ENCODE measurements at places on chromosomes 16 and 17. TPM values are rescaled to one million over a fixed set of nuclear protein-coding genes. Genes with fewer than 3 reads are reported as not detected.

- peaks cover 27% of the 10 kb centered on the region for H3K36me3 ChIP-seq
- H3K4me1 ChIP-seq = peaks cover 39% of the 10 kb centered on the region
- no peak overlapping the region for H3K4me3 ChIP-seq
- H3K27ac ChIP-seq = no peak overlapping the region
Measured at GRCh38 chr17:4003501-4004421, 39.5 kb upstream of the ATP2A3 start.

DNA sequence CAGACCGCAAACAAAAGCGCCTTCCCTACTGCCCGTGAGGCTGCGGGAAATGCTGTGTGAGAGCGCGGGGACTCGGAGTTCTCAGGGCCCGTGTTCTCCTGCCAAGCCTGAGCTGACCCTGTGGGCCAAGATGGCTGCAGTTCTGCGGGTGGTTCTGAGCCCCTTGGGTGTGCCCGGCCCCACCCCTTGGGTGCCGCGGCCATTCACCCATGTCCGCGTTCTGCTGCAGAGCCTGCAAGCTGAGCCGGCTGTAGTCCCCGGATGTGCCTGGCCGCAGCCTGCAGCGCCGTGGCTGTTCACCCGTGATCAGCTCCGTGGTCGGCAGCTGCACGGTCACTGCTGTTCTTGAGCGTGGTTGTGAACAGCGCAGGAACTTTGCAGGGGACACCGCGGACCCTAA, 20.0 kb downstream of the ACSF3 start:
- peak; percentile 75 for DNase-seq
- H3K36me3 ChIP-seq = peaks cover 78% of the 10 kb centered on the region
- H3K27me3 ChIP-seq = no peaks in the 10 kb centered on the region
- no peak overlapping the region for H3K4me3 ChIP-seq
- peaks cover 11% of the 10 kb centered on the region for H3K4me1 ChIP-seq

DNA sequence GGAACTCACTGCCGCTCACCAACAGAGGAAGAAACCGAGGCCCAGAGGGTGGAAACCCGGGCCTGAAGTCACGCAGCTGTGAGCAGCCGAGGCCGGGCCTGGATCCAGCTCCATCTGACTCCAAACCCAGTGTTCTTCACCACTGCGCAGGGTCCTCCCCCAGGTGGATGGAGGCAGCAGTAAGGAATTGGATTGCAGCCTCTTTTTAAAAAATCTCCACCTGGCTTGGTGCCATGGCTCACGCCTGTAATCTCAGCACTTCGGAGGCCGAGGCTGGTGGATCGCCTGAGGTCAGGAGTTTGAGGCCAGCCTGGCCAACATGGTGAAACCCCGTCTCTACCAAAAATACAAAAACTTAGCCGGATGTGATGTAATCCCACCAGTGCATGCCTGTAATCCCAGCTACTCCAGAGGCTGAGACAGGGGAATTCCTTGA, 177.2 kb downstream of the FOXL1 start:
- no peak for DNase-seq
- no peak overlapping the region for H3K4me3 ChIP-seq
- no peaks in the 10 kb centered on the region for H3K36me3 ChIP-seq
- no peaks in the 10 kb centered on the region for H3K4me1 ChIP-seq
- no peak overlapping the region for H3K27ac ChIP-seq

- H3K4me3 ChIP-seq = no peak overlapping the region
- no peaks in the 10 kb centered on the region for H3K27me3 ChIP-seq
- no peak overlapping the region for H3K27ac ChIP-seq
- no peak for DNase-seq
Measured at GRCh38 chr17:74601944-74602572, 10.0 kb upstream of the CD300LD start.

DNA sequence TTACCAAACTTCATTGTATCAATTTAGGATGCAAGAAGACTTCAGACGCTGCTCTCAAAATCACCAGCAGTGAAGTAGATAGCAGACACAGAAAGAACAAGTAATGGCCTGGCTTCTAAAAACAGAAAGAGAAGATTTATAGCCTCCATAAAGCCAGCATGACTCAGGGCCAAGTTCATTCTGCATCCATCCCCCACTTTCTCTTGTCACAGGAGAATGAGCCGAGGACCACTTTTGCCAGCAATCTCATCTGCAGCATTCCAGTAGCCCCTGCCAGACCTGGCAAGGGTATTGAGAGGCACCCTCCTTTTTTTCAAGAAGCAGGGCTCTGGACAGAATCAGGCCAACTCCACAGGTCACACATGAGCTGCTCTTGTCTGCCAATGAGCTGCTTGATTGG, 355.4 kb upstream of the SOX9 start:
- H3K4me3 ChIP-seq = no peak overlapping the region
- no peaks in the 10 kb centered on the region for H3K36me3 ChIP-seq
- DNase-seq = no peak
- no peaks in the 10 kb centered on the region for H3K27me3 ChIP-seq
- no peaks in the 10 kb centered on the region for H3K4me1 ChIP-seq
- no peak overlapping the region for H3K27ac ChIP-seq

Gene TMED6
- total RNA-seq = not detected

Gene SYNGR3
- total RNA-seq = 0.15 TPM

Gene HOXB3
- total RNA-seq = 9.5 TPM

DNA sequence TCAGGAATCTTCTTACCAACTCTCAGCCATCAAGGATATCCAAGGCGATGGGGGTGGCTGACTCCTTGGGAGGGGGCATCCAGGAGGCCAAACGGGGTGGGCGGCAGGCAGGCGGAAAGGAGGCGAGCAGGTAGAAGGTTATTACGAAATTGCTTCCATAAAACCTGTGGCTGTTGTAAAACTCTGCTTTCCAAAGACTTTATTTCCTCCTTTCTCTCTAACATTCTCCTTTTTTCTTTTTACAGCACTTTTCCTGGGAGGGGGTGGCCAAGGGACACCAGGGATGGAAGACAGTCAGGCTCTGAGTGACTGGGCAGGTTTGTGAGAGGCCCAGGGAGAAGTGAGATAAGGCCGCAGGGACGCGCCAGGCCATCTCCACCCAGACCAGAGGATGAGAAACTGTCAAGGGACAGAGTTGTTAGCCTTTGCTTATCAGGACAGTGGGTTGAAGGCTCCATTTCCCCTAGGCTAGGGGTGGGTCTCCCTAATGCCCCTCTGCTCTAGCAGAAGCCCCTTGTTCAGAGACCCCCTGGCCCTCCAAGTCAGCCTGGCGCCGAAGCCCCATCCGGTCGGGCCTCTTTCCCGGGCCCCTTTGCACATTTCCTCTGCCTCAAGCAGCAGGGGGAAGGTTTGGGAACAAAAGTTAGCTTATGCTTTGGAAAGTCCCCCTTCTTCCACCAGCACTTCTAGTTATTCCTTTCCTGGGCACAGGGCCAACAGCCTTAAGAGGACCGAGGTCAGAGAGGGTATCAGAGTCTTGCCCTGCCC, 5.0 kb upstream of the HOXB9 start:
- H3K4me3 ChIP-seq = no peak overlapping the region
- no peak overlapping the region for H3K27ac ChIP-seq
- H3K4me1 ChIP-seq = peaks cover 14% of the 10 kb centered on the region
- DNase-seq = no peak
- no peaks in the 10 kb centered on the region for H3K36me3 ChIP-seq

GRCh38 chr17:45345554-45346215, 28.9 kb upstream of the MAP3K14 start:
- H3K27me3 ChIP-seq = no peaks in the 10 kb centered on the region
- DNase-seq = no peak
- peaks cover 3% of the 10 kb centered on the region for H3K4me1 ChIP-seq
- H3K4me3 ChIP-seq = no peak overlapping the region
